ENCODE measurements at places on chromosomes 4 and X.

DNA sequence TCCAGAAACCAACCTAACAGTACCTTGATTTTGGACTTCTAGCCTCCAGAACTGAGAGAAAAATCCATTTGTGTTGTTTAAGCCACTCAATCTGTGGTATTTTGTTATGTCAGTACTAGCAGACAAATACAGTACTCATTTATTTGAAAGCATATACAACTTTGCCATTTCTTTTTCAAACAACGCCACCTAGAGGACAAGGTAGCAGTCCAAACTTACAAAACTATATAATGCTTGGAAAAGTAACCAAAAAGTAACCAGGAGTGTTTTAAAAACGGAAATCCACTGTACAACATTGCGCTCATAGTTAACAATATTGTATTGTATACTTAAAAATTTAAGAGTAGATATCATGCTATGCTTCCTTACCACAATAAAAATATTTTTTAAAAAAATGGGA is 37.0 kb upstream of the FGF13 start:
- DNase-seq, result no peak

- no peak for DNase-seq
These were observed 198.7 kb downstream of the QDPR start for GRCh38 chr4:17313194-17313593.

DNA sequence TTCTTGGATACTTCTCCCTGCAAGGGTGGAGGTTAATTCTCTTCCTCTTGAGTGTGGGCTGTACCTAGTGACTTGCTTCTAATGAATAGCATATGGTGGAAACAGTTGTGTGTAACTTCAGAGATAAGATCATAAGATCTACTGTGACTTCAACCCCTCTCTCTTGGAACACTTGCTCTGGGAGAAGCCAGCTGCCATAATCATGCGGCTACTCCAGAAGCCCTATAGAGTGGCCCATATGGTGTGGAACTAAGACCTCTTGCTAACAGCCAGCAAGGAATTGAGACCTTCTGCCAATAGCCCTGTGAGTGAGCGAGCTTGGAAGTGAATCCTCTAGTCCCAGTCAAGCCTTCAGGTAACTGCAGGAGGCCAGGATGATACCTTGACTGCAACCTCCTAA is 81.1 kb downstream of the RBMX2 start:
- DNase-seq, result no peak

- no peak for DNase-seq
These were observed 94.9 kb upstream of the WDR17 start for GRCh38 chr4:175970724-175971123.

DNA sequence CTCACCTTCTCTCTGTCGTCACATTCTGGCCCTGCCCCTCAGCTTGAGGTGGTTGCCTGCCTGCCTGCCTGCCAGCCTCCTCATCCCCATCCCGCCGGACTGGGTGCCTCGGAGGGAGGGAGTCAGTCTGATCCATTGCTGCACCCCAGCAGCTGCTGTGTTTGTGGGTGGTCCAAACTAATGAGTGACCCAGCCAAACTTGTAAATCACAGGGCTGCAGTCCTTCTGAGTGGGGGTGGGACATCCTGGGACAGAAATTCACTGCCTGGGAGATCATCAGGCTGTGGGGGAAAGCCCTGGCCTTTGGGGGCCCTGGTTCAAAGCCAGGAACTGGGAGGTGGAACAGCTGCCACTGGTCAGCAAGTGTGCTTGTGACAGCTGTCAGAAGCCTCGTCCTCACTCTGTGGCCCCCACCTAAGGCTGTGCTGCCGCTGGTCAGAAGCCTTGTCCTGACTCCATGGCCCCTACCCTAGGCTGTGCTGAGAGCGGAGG is 5.6 kb downstream of the GPR78 start:
- DNase-seq, result no peak

DNA sequence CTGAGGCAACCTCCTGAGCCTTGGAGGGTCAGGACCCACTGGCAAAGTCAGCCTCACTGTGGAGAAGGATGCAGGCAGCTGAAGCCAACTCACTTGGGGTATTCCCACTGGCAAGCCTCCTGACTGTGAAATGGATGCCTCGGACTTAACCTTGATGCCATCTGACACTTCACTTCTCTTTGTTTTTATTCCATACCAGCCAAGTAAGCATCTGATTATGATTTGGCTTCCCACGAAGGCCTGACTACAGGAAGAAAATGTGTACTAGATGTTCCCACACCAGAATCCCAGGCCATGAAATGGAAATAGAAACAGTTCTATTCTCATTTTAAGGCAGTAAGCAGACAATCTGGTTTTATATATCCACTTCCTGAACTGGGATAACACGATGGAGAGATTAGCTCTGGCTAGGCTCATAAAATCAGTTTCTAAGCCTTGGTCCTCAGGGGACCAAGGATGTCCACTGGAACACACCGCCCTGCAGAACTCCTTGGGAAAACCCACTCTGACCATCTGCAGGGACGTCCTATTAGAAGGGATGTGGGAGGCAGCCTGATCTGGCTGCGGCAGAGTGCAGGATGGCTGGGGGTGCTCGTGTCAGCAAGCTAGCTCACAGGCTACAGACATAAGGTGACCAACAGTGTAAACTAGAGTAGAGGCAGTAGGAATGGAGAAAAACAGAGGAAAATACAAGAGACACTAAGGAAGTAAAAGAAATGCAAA is 89.3 kb downstream of the TSPAN5 start:
- no peak for DNase-seq

Measured in GM04504 (cell line).